Liver (tissue), 10 donors: ENCODE measurements at places on chromosomes 11 and 22. TPM values are rescaled to one million over a fixed set of nuclear protein-coding genes. Genes with fewer than 3 reads are reported as not detected.

The SVIP gene
- 7.2 TPM for total RNA-seq

The TSSK2 gene
- total RNA-seq, result 0.08 TPM

- no peak overlapping the region for H3K4me3 ChIP-seq
- no peaks in the 10 kb centered on the region for H3K27me3 ChIP-seq
- no peaks in the 10 kb centered on the region for H3K36me3 ChIP-seq
Observed at GRCh38 chr11:76872959-76873827, 12.5 kb downstream of the ACER3 start.

DNA sequence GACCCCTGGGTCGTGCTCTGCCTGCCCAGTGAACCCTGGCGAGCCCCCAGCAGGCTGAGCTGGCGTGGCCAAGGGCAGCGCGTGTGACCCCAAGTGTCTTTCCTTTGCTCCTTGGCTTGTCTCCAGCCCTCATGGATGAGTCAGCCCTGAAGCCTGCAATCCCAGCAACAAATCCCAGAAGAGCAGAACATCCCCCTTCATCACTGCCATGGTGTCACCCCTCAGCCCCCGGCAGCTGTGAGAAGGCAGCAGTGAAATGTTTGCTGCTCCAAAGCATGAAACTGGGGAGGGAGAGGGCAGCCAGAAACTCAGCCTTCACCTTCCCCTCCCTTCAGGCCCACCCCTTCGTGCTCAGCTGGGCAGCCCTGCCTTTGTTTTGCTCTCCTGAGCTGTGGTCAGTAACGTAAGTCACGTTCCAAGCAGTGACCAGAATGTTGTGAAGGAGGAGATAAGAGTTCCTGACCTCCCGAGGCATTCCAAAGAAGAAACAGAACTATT is 29.8 kb downstream of the ADAMTS15 start:
- no peaks in the 10 kb centered on the region for H3K4me1 ChIP-seq
- H3K27me3 ChIP-seq, result no peaks in the 10 kb centered on the region
- DNase-seq, result no peak

- H3K4me3 ChIP-seq, result no peak within 1 kb of the TSS
- no peaks in the 10 kb centered on the region for H3K36me3 ChIP-seq
- H3K27me3 ChIP-seq, result no peaks in the 10 kb centered on the region
- no peak within 1 kb of the TSS for H3K27ac ChIP-seq
Observed at GRCh38 chr22:50170453-50171318, at the start of gene PANX2. PANX2 (plus strand) TSS chr22:50170731; CDS start chr22:50170731, 0 bp downstream.

GRCh38 chr11:74932169-74932568 is 16.7 kb downstream of the XRRA1 start:
- H3K4me3 ChIP-seq, result no peak overlapping the region
- H3K4me1 ChIP-seq, result no peaks in the 10 kb centered on the region
- H3K36me3 ChIP-seq, result peaks cover 21% of the 10 kb centered on the region
- no peak for DNase-seq
- no peaks in the 10 kb centered on the region for H3K27me3 ChIP-seq

The SLCO2B1 gene
- total RNA-seq, result 184 TPM

The CDC45 gene
- 15.5 TPM for total RNA-seq

The USP35 gene
- 11.0 TPM for total RNA-seq

- no peak overlapping the region for H3K27ac ChIP-seq
- no peaks in the 10 kb centered on the region for H3K27me3 ChIP-seq
- H3K4me3 ChIP-seq, result no peak overlapping the region
- no peaks in the 10 kb centered on the region for H3K36me3 ChIP-seq
- H3K4me1 ChIP-seq, result no peaks in the 10 kb centered on the region
Observed at GRCh38 chr11:108870373-108871020, 205.6 kb downstream of the DDX10 start.
